ENCODE measurements at places on chromosomes 6 and 20. TPM values are rescaled to one million over a fixed set of nuclear protein-coding genes. Genes with fewer than 3 reads are reported as not detected.

DNA sequence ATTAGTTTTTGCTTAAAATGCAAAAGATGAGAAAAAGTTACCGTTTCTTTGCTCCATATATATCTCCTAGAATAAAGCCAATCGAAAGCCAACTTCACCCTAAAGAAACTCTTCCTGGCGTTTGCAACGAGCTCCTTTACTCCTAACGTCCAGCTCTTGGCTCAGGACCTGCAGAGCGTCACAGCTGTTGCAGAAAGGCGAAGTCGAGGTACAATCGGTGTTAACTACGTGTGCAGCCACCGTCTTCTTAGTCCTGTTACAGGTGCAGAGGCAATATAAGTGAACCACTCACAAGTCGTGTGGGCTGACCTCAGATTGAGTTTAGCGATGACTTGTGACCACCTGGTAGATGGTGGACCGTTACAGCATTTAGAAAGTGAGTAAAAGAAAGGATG lies 113.1 kb downstream of the TRIM27 start:
- no peak for DNase-seq

Gene BAG2
- total RNA-seq: 23.3 TPM

DNA sequence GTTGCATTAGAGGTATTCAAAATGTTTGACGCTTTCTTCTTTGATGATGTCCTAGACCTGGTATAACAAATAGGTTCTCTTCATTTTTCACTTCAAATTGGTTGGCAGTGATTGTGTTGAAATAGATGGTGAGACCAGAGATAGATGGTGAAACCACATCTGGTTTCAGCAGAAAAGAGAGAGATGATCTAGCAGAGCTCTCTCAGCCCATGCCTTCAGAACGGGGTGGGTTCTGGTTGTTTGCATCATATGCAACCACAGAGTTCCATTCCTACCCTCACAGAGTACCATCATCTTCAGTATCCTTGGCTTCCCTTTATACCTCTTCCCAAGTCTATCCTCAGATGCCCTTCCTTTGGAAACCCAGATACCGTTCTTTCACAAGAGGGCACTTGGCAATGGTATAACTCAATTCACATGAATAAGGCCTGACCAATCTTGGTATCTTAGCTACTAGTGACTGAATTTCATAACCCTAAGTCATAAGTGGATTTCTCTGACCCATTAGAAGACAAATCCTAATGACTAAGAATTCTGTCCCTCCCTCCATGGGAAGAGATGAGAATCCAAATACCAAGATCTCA lies 93.7 kb downstream of the UBE3D start:
- DNase-seq: no peak

GRCh38 chr20:40782043-40782368 lies 93.0 kb upstream of the MAFB start:
- no peak for DNase-seq

GRCh38 chr6:33088258-33088930 lies 12.6 kb downstream of the HLA-DPB1 start:
- peak; percentile 27 for DNase-seq

GRCh38 chr6:118996289-118996820 lies 61.4 kb upstream of the MCM9 start:
- no peak for DNase-seq

GRCh38 chr20:23192469-23192868 lies 106.3 kb upstream of the CD93 start:
- no peak for DNase-seq

Gene PPP1R3D
- 2.5 TPM for total RNA-seq

- no peak for DNase-seq
Observed at GRCh38 chr6:44850312-44850711, 462.8 kb downstream of the CDC5L start.

DNA sequence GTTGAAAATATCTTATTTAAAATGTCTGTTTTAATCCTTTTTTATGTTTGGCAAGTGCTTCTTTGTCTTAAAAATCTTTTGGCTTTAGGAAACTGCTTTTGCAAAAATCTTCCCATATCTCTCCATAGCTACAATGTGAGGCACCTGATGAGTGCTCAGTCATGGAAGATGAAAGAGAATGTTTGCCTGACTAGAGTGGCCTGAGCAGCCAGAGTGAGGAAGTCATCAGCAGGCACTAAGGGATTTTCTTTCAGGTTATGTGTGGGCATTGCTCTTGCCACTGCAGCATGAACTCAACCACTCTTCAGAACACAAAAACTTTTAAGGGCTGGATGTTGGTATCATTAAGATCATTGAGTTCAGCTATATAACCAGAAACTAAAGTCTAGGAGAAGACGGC lies 47.9 kb downstream of the AKIRIN2 start:
- no peak for DNase-seq

- peak; percentile 8 for DNase-seq
Observed at GRCh38 chr6:81169166-81169565, 583.3 kb downstream of the TENT5A start.

- DNase-seq: peak; percentile 18
Observed at GRCh38 chr6:13531956-13532355, 42.4 kb upstream of the SIRT5 start.

Gene LAMA2
- total RNA-seq: 0.65 TPM

DNA sequence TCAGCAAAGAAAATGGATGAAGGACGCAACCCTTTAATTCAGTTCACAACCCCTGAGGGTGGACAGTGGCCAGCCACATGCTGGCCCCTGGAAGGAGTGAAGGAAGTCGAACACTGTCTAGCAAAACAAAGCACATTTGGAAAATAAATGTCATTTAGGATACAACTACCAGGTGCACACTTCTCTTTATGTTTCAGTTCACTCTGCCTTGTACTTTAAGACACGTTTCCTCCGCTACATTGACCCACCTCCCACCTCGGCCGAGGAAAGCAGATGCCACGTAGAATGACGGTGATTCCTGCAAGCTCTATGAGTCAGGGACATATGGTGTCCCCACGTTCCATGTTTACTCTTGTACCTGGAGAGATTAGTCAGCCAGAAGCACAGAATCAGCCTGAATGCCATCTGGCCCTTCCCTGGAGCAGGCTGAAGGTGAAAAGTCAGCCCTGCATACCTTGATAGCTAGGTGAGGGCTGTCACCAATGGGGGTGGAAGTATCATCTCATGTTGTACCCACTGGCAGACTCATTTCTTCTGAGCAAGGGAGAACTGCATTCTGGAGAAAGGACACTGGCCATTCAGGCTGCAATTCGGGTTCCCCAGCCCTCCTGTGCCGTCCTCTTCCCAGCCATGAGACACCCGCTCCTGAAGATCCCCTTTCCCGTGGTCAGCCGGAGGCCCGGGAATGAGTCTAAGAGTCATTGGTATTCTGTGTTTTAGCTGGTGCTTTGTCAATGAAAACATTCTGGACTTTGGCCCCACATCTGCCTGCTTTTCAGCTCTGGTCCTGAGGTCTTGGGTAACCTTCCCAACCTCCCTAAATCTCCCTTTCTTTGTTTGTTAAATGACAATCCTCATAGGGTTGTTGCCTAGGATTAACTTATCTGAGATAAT lies 60.6 kb downstream of the FOXA2 start:
- no peak for DNase-seq

Gene TUBB1
- not detected for total RNA-seq

DNA sequence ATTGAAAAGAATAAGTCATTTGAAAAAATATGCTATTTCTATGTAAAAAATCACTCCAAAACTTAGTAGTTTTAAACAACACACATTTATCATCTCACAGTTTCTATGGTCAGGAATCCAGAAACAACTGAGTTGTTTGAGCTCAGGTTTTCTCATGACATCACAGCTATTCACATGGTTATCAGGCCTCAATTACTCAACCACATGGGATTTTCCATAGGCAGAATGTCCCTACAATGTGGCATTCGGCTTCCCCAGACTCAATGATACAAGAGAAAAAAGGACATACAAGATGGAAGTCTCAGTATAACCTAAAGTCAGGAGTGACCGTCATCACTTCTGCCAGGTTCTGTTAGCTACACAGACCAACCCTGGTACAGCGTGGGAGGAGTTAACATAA lies 3.4 kb upstream of the SLC35D3 start:
- no peak for DNase-seq

Gene ETV7
- 0.69 TPM for total RNA-seq

Gene HCRTR2
- not detected for total RNA-seq

Gene CST4
- not detected for total RNA-seq

Gene RIPOR3
- total RNA-seq: 0.27 TPM

DNA sequence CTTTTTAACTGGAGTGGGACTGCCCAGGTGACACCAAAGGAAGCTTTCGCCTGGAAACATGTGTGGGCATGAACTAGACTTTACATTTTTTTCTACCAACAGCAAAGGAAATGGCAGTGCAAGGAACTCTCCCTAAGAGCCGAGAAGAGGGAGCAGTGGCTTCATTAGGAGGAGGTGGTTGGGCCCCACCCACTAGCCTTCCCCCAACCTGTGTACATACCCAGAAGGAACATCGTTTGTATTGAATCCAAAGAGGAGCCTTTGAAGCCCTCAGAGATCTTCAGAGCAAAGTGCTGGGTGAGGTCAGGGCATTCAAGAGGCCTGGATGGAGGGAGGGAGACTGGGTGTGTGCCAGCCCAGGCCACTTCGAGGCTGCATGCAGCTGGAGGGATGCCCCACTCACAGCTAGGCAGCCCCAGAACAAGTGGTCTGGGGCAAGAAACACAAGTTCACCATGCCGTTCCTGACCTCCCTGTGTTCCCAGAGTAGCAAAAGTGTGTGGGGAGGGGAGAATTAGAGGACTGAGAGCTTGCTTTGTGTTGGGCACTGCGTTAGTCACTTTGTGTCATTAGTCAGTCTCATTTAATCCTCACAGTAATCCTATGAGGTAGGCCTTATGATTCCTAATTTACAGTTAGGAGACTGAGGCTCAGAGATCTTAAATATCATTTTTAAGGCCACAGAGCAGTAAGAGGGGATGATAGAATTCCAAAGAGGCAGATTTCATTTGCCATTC lies 191.6 kb upstream of the SUPT3H start:
- peak; percentile 49 for DNase-seq

DNA sequence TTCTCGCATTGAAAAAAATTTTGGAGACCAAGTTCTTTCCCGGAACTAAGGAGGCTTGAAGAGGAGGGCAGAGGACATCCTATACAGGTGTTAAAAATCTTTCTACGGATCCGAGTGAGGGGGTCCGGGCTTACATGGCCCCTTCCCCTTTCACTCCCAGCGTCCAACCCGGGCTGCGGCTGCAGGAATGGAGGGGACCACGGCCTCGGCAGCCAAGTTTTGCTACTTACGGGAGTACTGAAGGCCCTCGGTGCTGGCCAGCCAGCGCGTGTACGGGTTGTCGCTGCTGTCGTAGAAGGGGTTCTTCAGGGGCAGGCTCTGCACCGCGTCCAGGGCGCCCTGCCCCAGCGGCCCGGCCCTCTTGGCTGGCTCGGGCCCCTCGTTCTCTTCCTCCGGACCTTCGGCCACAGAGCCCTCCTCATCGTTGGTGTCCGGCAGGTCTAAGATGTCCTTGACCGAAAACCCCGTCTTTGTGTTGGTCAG lies 642 bp downstream of the NKX2-2 start:
- DNase-seq: peak; percentile 40

GRCh38 chr20:58976061-58976730 lies 4.9 kb upstream of the NELFCD start:
- DNase-seq: no peak

GRCh38 chr6:49782293-49782692 lies 4.8 kb downstream of the PGK2 start:
- no peak for DNase-seq

- DNase-seq: peak; percentile 35
Observed at GRCh38 chr6:144215402-144215931, 65.2 kb downstream of the STX11 start.

Gene BPIFB3
- not detected for total RNA-seq

DNA sequence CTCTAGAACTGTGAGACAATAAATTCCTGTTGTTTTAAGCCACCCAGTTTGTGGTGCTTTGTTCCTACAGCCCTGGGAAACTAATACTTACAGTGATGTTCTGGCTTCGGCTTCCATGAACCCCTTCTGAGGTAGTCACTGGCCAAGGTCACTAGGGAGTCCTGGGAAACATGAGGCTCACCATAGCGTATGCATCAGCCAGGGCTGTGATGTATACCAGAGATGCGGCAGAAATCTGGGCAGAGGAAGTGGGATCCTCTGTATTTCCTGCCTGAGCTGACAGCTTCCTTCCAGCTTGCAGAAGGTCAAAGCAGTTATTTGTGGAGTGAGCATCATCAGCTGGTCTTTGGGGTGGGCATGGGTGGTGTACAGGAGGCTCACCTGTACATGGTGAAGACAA lies 27.9 kb downstream of the KAT14 start:
- DNase-seq: no peak

DNA sequence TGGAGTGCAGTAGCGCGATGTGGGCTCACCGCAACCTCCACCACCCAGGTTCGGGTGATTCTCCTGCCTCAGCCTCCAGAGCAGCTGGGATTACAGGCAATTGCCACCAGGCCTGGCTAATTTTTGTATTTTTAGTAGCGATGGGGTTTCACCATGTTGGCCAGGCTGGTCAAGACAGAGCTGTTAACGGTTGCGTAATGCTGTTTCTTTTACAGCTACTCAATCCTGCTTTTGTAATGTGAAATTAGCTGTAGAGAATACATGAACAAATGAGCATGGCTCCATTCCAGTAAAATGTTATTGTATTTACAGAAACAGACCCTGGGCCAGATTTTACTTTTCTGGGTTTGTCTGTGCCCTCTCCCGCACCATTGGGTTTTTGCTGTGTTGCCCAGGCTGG lies 1.9 kb downstream of the PNLDC1 start:
- DNase-seq: no peak

Gene MMP24
- total RNA-seq: 0.86 TPM

- DNase-seq: peak; percentile 95
Observed at GRCh38 chr6:155126727-155127439, 131.8 kb downstream of the TIAM2 start.

DNA sequence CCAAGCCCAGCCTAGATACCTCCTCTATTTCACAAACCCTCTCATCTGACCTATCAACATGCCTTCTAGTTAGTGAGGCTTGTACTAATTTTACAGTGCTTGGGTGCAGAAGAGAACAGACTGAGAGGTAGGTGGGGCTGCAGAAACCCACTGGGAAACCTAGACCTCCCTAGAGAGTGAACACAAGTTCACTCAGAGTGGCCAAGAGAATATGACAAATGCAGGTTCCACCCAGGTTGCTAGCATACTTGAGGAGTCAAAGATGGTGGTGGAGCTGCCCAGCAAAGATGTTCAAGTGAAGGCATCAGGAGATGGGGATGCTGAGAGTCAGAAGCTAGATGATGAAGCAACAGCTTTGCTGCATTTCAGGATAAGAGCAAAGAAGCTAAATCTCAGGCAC lies 337.0 kb downstream of the PTPRT start:
- no peak for DNase-seq

DNA sequence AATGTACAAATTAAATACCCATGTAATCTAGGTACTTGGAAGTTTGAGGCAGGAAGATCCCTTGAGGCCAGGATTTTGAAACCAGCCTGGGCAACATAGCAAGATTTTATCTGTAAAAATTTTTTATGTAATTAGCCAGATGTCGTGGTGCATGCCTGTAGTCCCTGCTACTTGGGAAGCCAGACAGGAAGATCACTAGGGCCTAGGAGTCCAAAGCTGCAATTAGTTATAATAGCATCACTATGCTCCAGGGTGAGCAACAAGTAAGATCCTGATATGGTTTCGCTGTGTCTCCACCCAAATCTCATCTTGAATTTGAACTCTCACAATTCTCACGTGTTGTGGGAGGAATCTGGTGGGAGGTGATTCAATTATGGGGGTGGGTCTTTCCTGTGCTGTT lies 535.8 kb downstream of the TENT5A start:
- DNase-seq: no peak
